ENCODE measurements at places on chromosomes 2 and 18.

DNA sequence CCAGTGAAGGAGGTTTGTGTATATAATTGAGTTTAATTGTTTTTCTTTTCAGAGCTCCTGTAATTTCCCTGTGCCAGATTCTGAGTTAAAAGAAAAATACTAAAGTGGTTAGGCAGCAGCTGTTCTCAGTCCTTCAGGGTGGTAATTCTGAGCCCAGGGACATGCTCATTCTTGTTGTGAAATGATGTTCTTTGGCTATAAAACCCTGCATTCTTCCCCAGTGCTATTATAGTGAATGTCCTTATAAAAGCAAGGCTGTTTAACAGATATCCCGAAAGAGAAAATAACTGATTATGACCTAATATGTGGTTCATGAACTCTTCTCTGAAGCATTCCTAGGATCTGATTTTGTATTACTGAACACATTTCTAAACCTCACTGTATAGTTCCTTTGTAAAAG lies 34.0 kb downstream of the ADAM23 start:
- DNase-seq = no peak

GRCh38 chr2:100257939-100258338 lies 64.4 kb downstream of the LONRF2 start:
- peak; percentile 40 for DNase-seq

DNA sequence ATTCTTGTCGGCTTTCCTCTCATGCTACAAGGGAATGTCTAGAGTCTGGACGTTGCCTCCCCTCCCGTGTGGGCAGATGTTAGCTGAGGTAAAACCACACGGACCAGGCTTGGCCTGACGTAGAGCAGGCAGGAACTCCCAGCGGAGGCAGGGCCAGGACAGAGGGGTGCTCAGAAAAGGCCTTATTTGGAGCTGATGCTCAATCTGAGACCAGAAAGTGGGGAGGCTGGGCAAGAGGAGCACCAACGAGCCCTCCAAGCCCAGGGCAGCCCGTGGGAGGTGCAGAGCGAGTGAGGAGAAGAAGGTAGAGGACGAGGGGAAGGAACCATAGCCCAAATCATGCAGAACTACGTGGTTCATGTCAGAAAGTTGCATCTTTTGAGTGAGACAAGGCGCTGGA lies 9.0 kb downstream of the TEX51 start:
- no peak for DNase-seq

DNA sequence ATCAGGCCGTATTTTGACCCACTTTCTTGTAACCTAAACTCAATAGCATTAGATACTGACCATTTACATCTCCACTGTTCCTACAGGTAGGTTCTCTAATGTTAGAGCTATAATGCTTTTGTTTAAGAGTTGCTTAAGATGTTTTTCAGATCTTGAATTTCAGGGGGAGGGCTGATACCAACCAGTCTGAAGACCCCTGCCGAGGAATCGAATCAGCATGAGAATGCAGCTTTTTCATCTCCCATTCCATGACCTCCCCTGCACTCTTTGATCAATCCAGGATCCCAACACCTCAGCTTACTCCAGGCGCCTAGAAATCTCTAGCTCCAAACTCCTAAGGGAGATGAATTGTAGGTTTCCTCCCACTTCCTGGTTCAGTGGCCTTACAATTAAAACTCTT lies 120.5 kb upstream of the MC4R start:
- no peak for DNase-seq

- no peak for DNase-seq
Measured at GRCh38 chr2:105809097-105809473, 64.4 kb downstream of the NCK2 start.

- DNase-seq = no peak
Measured at GRCh38 chr18:66731890-66732289, 128.0 kb upstream of the CDH19 start.

- DNase-seq = no peak
Measured at GRCh38 chr2:10196110-10196892, 73.8 kb downstream of the RRM2 start.

DNA sequence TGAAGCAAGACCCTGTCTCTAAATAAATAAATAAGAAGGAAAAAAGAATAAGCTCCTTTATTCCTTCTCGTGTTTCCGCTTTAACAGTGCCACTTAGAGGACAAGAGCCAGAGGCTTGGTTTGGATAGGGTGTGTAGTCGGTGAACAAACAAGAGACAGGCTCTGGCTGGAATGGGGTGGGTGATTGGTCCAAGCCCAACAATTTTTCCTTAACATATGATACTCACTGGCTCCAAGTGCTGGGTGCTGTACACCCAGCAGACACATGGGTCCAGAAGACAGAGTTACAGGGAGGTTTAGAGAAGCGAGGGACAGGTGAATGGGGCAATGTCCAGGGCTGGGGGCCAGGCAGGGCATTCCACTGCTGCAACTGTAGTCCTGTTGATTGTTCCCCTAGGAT lies 77.8 kb downstream of the NCAPH start:
- DNase-seq = no peak

DNA sequence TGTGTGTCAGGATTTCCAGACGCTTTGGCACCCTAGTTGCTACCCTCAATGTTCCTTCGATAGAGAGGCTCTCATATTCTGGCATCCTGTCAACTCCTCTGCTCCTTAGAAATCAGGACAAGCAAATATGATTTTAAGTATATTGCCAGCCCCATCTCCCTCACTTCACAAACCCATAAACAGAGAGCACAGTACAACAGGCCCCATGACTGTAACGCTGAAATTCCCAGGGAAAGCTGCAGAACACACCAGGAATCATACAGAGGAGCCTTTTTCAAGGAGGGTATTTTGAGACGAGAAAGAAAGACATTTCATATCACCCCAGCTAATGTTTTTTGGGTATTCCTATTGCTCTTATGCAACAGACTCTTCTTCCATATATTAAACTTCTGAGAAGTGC lies 162.9 kb downstream of the NAPG start:
- DNase-seq = no peak

GRCh38 chr2:44691174-44691785 lies 250.2 kb upstream of the SIX3 start:
- DNase-seq = no peak

DNA sequence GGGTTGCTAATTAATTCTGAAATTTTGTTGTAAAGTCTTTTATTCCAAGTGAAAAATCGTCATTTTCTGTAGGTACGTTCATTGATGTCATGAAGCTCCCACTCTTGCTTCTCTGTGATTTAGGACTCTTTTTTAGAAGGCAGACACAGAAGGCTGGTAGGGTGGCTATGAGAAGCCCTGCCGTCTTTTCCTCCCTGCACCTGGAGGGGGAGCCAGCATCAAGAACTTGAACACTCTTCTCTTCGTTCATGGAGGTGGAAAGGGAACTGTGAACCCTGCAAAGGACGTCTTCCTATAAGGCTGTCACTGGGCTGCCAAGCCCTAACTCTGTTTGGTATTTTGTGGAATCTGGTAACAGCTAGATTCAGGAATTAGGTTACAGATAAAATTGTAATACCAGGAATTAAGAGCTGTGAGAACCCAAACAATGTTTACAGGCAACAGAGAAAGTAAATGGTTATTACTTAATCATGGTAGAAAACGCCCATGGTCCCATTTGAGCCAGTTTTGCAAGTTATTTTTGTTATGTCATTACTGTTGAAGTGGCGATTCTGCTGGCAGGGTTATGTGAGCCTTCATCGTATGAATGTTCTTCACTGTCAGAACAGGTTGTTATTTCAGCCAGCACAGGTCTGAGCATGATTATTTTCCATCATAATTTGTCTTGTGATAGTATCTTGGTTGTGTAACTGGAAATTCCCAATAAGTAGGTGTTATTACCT lies 112.2 kb downstream of the OSBPL6 start:
- DNase-seq = peak; percentile 55

DNA sequence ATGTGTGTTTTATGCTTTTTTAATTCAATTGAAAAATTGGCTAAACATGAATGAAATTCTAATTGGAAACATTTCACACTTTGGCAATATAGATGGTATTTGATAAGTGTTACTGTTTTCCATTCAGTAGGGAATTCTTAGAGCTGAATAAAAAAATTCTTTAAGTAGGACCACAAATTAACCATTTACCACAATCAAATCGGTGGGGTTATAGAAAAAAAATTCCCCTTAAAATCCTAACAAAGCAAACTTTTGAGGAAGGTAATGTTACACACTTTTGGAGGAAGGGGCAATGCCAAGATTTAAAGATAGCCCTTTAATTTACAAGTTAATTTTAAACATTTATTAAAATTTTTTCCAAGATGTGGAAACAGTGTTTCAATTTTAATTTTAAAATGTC lies 279.0 kb upstream of the FIGN start:
- DNase-seq = no peak

GRCh38 chr2:121689356-121689755 lies 40.1 kb upstream of the CLASP1 start:
- DNase-seq = peak; percentile 43

DNA sequence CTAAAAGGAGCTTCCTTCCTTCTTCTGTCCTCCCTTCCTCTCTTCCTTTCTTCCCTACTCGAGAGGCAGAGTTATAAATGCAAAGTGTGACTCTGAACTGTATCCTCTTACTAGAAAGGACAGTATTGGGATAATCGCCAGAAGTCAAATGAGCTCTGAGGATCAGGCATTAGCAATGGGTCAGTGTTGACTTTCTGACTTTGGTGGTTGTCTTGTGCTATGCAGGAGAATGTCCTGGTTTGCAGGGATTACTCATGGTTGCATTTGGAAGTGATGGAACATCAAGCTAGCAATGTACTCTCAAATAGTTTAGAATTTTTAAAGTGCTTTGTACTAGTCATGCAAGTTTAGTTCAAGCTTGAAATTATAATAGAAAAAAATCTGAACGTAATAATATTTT lies 115.6 kb downstream of the TXNL1 start:
- DNase-seq = no peak

DNA sequence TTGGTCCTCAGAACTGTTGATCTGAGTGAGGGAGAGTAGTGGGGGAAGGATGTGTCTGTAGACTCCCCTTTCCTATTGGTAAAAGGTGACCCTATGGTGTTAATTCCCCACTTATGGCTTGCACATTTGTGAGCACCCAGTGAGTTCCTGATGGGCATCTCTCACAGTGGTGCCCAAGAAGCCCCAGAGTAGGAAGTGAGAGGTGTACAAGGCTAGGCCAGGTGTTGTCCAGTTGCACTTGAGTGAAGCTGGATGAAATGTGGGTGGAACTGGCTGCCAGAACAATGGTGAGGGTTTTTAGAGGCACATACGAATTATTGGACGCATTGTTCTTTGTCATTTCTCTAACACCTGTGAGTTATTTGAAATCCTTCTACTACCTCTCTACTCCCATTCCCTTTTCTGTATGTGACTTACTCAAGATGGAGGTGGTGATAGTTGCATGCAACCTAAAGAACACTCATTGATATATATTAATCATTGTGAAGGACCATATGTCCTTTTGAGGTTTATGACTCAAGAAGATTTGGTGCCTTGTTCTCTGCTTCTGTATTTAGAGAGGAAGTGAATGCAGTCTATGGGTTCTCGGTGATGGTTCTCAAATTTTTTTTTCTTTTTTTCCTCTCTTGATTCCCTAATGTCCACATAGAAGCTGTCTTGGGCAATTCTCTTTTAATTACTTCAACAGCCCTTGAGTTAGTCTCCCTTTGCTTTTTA lies 162.7 kb downstream of the FSHR start:
- no peak for DNase-seq

GRCh38 chr2:24785671-24786321 lies 7.4 kb downstream of the PTRHD1 start:
- no peak for DNase-seq

- DNase-seq = no peak
Measured at GRCh38 chr2:208379192-208379591, 27.4 kb upstream of the PTH2R start.

DNA sequence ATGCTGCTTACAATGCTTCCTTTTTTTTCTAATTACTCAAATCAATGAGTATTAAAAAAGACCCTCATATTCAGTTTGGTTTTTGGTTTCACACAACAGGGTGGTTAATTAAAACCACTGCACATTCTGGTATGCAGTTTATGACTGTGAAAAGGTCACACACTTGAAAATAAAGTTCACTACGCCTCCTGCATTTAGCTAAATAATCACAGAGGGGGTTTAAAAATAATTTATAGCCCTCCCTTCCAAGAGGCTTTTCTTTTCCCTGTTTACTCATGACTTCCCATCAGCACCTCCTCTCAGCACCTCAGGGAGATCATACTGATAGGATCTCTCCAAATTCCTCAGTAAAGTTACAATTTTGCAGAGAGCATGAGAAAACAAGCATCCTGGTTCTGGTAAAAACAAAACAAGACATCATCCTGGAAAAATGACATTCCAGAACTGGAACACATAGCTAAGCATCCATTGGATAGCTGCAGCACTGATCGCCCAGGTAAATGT lies 129.5 kb upstream of the TMEM200C start:
- DNase-seq = no peak

- no peak for DNase-seq
Measured at GRCh38 chr2:81598453-81598852, 1293.9 kb upstream of the LRRTM1 start.

GRCh38 chr2:24871852-24872333 lies 48.1 kb downstream of the ADCY3 start:
- DNase-seq = peak; percentile 79

DNA sequence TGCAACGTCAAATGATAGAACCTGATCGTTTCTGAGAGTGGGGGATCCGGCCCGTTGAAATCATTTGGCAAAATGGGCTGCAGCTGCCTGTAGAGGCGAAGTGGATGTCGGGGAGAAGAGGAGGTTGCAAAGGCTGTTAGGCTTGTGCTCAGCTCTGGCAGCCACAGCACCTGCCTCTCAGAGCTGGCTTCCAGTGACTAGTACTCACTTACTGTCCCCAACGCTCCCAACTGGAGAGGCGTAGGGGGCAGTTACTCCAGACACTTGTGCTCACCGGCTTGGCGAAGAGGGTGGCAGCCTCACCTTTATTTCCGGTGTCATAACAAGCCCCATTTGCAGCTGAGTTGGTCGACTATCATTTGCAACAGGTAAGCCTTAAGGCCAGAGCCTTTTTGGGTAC lies 37.9 kb downstream of the NCK2 start:
- DNase-seq = no peak

GRCh38 chr18:46428368-46428767 lies 228.7 kb downstream of the LOXHD1 start:
- no peak for DNase-seq

DNA sequence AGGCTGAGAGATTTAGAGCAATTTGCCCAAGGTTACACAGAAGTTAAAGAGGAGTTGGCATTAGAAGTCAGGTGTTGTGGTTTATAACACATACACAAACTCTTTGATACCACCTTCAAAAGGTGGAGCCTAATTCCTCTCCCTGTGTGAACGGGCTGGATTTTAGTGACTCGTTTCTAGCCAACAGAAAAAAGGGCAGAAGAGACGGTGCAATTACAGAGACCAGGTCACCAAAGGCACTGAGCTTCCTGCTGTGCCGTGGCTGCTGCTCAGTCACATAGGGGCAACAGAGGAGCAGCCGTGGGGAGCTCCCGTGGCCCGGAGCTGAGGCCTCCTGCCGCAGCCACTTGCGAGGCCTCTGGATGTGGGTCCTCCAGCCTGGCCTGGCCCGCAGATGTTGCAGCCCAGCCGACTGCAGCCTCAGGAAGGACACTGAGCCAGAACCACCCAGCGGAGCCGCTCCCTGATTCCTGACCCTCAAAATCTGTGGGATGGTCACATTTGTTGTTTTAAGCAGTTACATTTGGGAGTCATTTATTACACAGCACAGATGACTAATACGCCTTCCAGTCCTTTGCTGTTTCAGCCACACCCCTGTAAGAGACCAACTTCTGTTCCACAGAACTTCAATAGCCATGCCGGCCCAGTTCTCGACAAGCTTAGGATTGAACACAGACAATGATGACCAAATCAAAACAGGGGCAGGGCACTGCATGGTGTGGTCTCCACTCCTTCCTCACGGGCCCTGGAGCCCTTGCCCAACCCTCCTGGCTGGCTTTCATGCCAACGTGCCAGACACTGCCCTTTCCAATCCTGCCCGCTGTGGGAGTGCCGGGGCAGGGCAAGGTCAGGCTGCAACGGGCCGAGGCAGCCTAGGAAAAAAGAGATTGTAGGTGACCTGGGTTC lies 17.1 kb downstream of the EDAR start:
- no peak for DNase-seq

Data from adrenal gland (tissue), 19 donors.